ENCODE measurements at places on chromosomes 1 and 21.

DNA sequence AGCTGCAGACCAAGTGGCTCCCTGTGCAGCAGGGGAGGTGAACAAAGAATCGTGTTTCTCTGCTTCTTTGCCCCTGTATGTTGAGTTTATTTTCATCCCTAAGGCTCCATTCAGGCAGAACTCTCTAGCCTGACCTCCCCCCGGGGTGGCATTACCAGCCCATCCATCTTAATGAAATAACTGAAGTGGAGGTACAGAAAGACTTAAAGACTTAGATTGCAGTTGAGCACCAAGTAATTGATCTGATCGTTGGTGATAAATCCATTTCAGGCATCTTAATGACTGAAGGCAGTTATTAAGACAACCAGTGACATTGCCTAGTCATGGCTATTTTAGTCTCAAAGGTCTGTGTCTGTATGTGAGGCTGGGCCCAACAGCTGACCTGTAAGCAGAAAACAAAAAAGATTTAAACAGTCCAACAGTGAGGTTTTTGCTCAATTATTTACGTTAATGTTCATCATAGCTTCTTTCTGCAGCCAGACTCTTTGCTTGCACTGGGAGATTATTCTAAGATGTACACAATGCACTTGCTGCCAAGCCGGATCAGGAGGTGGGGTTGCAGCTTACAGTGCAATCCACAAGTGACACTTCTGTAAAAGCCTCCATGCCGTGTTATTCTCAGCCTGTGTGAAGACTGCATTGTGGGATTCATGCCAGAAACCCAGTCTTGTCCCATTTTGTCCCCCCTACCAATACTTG lies 363.0 kb upstream of the DUSP10 start:
- DNase-seq, result no peak

- DNase-seq, result no peak
These were observed 19.7 kb downstream of the DPH5 start for GRCh38 chr1:101005871-101006270.

GRCh38 chr1:223558512-223558911 lies 107.0 kb downstream of the CAPN8 start:
- DNase-seq, result no peak

DNA sequence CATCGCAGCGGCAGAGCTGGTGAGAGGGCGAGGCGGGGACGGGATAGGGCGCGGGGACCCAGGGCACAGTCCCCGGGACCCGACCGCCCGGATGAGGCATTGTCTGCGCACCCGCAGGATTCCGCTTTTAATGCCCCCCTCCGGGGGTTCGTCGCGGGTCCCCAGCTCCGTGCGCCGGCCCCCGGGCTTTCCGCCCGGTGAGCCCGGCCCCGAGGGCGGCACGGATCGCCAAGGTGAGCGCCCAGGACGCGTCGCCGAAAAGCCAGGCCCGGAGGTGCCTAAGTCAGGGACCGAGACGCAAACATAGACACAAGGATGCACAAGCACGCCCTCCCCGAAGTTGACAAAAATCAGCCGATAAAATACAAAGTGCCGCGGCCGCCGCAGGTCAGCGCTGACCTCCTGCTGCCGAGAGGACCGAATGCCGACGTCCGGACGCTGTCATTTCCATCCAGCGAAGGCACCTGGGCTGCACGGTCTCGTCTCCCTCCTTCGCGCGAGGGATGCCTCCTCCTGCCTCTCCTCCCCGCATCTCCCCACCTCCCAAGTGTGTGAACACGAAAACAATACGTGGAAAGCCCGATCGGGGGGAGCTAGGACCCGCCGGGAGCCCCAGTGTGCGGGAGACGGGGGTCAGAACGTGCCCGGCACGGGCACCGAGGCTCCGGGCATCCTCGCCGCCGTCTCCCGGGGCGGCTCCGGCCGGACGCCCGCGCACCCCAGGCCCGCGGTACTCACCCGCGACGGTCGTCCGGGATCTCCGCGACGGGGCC lies 101.1 kb upstream of the SOD1 start:
- peak; percentile 35 for DNase-seq

DNA sequence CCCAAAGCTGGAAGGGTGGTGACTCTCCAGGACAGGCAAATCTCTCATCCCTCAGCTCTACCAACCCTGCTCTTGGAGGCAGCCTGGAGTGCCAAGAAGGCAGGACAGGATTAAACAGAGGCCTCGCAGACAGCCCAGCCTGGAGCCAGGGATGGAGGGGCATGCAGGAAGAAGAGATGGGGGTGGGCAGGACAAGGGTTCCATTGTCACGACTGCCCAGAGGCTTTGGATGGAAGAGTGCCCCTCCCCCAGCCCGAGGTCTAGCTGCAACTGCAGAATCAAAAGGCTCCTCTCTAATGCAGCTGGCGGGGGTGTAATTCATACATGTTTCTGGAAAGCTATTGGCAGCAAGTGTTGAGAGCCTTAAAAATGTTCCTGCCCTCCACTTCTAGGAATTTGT lies 8.8 kb downstream of the RAB7B start:
- DNase-seq, result no peak

GRCh38 chr1:203131548-203132200 lies 4.1 kb downstream of the ADORA1 start:
- DNase-seq, result no peak

- DNase-seq, result no peak
These were observed 397.4 kb downstream of the MATN1 start for GRCh38 chr1:30325999-30326398.

DNA sequence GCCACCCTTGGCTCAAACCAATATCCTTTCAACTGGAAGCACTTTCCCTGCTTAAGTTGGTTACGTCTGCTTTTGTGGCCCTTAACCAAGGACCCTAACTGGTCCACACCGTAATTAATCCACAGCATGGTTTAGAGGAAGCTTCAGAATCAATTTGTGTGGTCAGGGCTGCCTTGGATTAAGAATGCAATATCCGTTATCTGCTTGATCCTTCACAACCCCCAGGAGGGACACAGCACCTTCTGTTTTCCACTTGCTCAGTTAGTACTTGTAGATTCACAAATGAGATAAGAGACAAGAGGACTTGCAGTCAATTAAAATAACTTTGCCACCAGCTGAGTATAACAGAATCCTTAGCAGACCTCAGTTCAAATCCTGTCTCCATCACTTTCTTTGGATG lies 56.9 kb upstream of the LRP8 start:
- DNase-seq, result no peak

DNA sequence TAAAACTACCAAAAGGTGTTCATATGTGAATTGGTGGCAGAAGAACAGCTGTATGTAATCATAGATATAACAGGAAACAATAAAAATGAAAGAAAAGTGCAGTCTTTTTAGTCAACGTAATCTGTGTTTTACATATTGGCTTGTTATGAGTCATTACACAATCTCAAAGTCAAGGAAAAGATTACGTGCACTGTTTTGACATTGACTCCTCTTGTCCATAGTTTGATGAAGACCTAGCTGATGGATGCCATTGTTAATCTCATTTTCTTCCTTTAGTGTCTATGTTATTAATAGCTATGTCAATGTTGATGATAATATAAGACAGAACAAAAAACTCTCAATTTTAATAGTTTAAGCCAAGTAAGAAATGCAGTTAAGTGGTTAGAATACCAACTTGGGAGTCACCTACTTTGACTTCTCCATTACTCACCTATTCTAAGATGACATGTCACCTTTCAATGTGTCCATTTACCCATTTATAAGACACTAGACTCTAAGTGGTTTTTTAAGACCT lies 84.5 kb upstream of the SAMSN1 start:
- DNase-seq, result no peak

- DNase-seq, result no peak
These were observed 184.6 kb upstream of the DUSP10 start for GRCh38 chr1:221926441-221926840.

DNA sequence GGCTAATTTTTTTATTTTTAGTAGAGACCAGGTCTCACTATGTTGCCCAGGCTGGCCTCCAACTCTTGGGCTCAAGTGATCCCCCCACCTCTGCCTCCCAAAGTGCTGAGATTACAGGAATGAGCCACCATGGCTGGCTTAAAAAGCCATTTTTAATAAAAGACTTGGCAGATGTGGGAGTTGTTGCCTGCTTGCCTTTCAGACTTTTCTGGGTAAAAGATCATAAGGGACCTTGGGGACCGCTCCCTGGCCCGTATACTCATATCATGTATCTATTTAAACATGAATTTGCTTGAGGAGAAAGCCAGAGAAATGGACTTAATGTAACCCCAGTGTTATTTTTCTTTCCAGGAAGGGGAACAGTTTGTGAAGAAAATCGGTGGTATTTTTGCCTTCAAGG lies 23.4 kb upstream of the PODN start:
- no peak for DNase-seq
